PC-9 (cell line): ENCODE measurements at places on chromosomes 16 and 17. TPM values are rescaled to one million over a fixed set of nuclear protein-coding genes. Genes with fewer than 3 reads are reported as not detected.

SLC13A5 gene
- 0.92 and 2.0 TPM in 2 replicates for total RNA-seq

DNA sequence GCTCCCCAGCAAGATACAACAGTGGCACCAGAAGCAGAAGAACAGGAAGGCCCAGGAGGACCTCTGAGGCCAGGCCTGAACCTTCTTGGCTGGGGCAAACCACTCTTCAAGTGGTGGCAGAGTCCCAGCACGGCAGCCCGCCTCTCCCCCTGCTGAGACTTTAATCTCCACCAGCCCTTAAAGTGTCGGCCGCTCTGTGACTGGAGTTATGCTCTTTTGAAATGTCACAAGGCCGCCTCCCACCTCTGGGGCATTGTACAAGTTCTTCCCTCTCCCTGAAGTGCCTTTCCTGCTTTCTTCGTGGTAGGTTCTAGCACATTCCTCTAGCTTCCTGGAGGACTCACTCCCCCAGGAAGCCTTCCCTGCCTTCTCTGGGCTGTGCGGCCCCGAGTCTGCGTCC, 11.9 kb downstream of the CES3 start:
- H3K27me3 ChIP-seq, result no peaks in the 10 kb centered on the region
- no peak overlapping the region for H3K4me3 ChIP-seq
- H3K36me3 ChIP-seq, result no peaks in the 10 kb centered on the region
- no peak for DNase-seq

DNA sequence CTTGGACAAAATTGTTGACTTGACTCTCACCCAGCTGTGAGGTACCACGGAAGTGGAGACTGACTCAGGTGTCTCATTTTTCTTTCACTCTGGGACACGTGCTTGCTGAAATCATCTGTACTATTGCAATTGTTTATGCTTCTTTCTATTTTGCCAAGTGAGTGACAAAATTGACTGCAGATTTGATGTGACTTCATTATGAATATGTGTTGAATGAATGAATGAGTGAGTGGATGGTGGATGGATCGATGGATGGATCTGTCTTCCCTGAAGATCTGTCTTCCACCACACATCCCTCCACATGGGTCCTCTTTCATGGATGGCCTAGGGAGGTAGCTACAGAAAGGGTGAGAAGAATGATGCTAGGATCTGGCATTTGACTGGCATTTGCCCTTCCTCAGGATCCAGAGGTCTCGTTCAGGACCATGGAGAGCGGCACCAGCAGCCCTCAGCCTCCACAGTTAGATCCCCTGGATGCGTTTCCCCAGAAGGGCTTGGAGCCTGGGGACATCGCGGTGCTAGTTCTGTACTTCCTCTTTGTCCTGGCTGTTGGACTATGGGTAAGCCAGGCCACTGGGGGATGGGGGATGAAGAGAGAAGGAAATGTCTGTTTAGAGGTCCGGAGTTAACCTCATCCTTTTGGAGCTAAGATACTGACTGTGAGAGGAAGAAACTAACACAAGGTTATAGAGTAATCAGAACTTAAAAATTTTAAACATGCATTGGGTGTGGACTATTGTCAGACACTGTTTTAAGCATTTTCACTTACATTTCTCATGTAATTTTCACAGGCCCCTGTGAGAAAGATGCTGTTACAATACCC, 12.7 kb downstream of the SLC5A11 start:
- H3K27me3 ChIP-seq, result no peaks in the 10 kb centered on the region
- no peaks in the 10 kb centered on the region for H3K36me3 ChIP-seq
- H3K27ac ChIP-seq, result no peak overlapping the region
- no peak overlapping the region for H3K4me3 ChIP-seq

DNA sequence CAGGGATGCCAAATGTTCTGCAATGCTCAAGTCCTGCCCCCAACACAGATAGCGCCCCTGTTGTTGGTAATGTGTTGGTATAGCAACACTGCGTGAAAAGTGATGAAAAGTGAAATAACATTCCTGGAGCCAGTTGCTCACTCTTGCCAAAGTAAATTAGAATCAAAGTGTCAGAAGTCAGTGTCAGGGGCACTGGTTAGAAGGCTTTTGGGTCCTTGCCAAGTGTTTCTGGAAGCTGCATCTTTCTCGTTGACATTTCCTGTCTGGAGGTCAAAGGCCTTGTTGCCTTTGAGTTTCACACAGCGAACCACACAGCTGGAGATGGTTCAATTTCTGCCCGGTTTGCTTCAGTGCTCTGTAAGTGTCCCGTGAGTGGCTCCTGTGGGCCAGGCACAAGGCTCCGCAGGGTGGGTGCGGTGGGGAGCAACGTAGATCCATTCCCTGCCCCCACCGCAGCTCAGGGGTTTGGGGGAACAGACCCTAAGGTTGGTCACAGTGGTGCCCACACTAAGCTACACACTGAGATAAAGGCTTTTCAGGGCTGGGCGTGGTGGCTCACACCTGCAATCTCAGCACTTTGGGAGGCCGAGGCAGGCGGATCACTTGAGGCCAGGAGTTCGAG, 3.6 kb upstream of the SLC16A5 start:
- H3K4me3 ChIP-seq, result no peak overlapping the region
- no peak for DNase-seq
- H3K27ac ChIP-seq, result peak overlapping the region; percentile 65
- H3K36me3 ChIP-seq, result no peaks in the 10 kb centered on the region
- no peaks in the 10 kb centered on the region for H3K27me3 ChIP-seq
